ENCODE measurements at places on chromosomes 1 and 21. TPM values are rescaled to one million over a fixed set of nuclear protein-coding genes. Genes with fewer than 3 reads are reported as not detected.

TNNT2 gene
- total RNA-seq: 0.81 TPM

IL20 gene
- total RNA-seq: not detected

LRRC71 gene
- total RNA-seq: not detected

CLDN14 gene
- not detected for total RNA-seq

RAD54L gene
- not detected for total RNA-seq

CFAP126 gene
- total RNA-seq: not detected

SPATA21 gene
- total RNA-seq: not detected

SH3BGR gene
- 25.3 TPM for total RNA-seq

- H3K4me3 ChIP-seq: no peak overlapping the region
- H3K4me1 ChIP-seq: no peaks in the 10 kb centered on the region
- no peaks in the 10 kb centered on the region for H3K27me3 ChIP-seq
- DNase-seq: no peak
- H3K36me3 ChIP-seq: no peaks in the 10 kb centered on the region
- no peak overlapping the region for H3K27ac ChIP-seq
Observed at GRCh38 chr1:62288224-62288623, 31.0 kb downstream of the KANK4 start.

DNA sequence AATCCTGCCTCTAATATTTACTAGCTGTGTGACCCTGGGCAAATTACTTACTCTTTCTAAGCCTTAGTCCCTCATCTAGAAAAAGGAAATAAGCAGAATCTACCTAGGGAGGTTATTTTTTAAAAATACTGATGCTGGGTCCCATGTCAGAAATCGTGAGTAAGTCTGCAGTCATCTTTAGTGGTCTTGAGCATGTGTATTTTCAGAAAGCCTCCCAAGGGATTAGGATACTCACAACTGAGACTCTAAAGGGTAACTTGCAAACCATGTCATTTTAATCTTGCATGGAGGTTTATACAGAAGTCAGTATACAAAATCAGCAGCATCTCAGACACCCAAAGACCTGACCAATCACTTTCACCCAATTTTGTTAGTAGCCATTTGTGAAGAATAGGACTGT is 43.2 kb downstream of the DSTYK start:
- no peak for DNase-seq
- H3K27ac ChIP-seq: no peak overlapping the region
- peaks cover 11% of the 10 kb centered on the region for H3K36me3 ChIP-seq
- no peaks in the 10 kb centered on the region for H3K27me3 ChIP-seq
- H3K4me3 ChIP-seq: no peak overlapping the region

- DNase-seq: no peak
- H3K4me3 ChIP-seq: no peak overlapping the region
- no peaks in the 10 kb centered on the region for H3K4me1 ChIP-seq
- no peaks in the 10 kb centered on the region for H3K36me3 ChIP-seq
- H3K27ac ChIP-seq: no peak overlapping the region
Observed at GRCh38 chr1:167520711-167521206, 2.4 kb upstream of the CD247 start.

GRCh38 chr21:14712121-14712715 is 166.1 kb upstream of the SAMSN1 start:
- H3K4me1 ChIP-seq: no peaks in the 10 kb centered on the region
- DNase-seq: no peak
- no peak overlapping the region for H3K27ac ChIP-seq
- H3K4me3 ChIP-seq: no peak overlapping the region

DNA sequence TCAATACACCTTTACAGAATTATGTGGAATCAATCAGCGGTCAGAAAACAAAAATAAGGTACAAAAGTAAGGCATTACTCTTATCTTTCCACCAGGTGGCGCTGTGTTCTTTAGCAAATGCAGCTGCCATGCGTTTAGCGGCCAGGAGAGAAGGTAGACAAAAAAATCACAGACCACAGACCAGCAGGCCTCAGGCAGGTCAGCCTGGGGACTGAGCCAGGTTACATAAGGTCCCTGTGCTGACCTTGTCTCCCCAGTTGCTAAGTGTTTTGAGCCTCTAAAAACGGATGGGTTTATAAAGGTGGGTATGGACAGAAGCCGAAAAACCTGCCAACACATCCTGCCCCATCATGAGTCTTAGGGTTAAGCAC is 2.8 kb downstream of the RGS16 start:
- no peaks in the 10 kb centered on the region for H3K27me3 ChIP-seq
- H3K36me3 ChIP-seq: no peaks in the 10 kb centered on the region
- peaks cover 25% of the 10 kb centered on the region for H3K4me1 ChIP-seq

DNA sequence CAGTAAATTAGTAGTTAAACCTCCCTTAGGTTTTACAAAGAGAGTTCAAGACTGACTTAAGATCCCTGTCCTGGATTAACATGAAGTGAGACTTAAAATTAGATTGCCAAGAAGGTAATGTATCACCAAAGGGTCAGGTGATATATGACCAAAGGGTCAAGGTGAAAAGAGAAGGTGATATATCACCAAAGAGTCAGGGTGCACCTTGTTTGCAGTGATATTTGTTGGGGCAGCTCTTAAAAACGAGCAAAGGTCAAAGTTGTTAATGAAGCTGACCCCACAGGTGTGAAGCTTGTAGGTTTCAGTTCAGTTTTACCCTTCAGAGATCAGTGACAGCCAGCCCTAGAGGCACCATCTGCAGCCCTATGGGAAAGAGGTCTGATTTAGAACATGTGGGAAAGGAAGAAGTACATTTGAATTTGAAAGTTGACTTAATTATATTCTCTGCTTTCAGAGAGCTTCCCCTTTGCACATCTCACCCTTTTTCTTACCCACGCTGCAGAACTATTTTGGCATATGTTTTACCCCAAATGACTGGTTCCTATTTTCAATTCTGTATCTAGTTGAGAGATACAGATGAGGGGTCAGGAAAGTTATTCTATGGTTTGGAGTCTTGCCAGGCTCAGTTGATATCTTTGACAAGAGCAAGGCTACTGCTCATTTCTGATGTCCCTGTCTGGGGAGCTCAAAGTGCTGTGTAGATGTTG is 170.8 kb downstream of the S1PR1 start:
- no peak overlapping the region for H3K27ac ChIP-seq
- no peaks in the 10 kb centered on the region for H3K27me3 ChIP-seq
- no peak for DNase-seq
- H3K36me3 ChIP-seq: no peaks in the 10 kb centered on the region
- no peak overlapping the region for H3K4me3 ChIP-seq
- H3K4me1 ChIP-seq: no peaks in the 10 kb centered on the region

DNA sequence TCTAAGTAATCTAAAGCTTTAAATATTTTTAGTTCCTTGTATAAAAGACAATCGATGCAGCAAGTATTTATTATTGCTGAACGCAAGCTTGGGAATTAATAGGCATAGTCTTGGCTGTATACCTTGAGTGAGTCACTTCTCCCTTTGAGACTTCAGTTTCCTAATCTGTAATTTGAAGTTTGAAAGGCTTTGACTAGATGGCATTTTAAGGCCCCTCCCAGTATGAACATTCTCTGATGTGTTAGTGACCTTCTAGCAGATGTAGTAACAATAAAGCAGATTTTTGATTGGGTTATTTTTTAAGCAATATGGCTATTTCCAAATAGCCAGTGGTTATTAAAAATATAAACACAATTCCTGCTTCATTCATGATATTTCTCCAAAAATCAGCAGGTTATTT is 58.2 kb downstream of the DUSP10 start:
- no peak overlapping the region for H3K4me3 ChIP-seq
- no peaks in the 10 kb centered on the region for H3K4me1 ChIP-seq
- no peaks in the 10 kb centered on the region for H3K27me3 ChIP-seq

GRCh38 chr21:16742131-16742641 is 770.7 kb upstream of the CXADR start:
- peak; percentile 78 for DNase-seq
- no peaks in the 10 kb centered on the region for H3K36me3 ChIP-seq
- H3K4me3 ChIP-seq: no peak overlapping the region
- H3K27me3 ChIP-seq: no peaks in the 10 kb centered on the region

GRCh38 chr1:41853907-41854306 is 64.8 kb downstream of the HIVEP3 start:
- H3K27me3 ChIP-seq: no peaks in the 10 kb centered on the region
- no peak overlapping the region for H3K27ac ChIP-seq
- no peak overlapping the region for H3K4me3 ChIP-seq
- no peak for DNase-seq
- no peaks in the 10 kb centered on the region for H3K36me3 ChIP-seq

- H3K27me3 ChIP-seq: no peaks in the 10 kb centered on the region
- H3K4me1 ChIP-seq: no peaks in the 10 kb centered on the region
- H3K27ac ChIP-seq: no peak overlapping the region
Observed at GRCh38 chr1:7590426-7590790, 180.7 kb upstream of the VAMP3 start.

GRCh38 chr1:53725238-53725689 is 13.7 kb downstream of the GLIS1 start:
- no peaks in the 10 kb centered on the region for H3K27me3 ChIP-seq
- no peak for DNase-seq

- DNase-seq: no peak
- no peak overlapping the region for H3K4me3 ChIP-seq
- no peaks in the 10 kb centered on the region for H3K27me3 ChIP-seq
- H3K27ac ChIP-seq: no peak overlapping the region
- no peaks in the 10 kb centered on the region for H3K4me1 ChIP-seq
- H3K36me3 ChIP-seq: no peaks in the 10 kb centered on the region
Observed at GRCh38 chr1:65104854-65105534, 43.0 kb upstream of the AK4 start.

GRCh38 chr21:34270411-34270810 is 93.4 kb upstream of the KCNE2 start:
- no peak overlapping the region for H3K27ac ChIP-seq
- no peak overlapping the region for H3K4me3 ChIP-seq
- H3K27me3 ChIP-seq: no peaks in the 10 kb centered on the region
- no peak for DNase-seq
- H3K4me1 ChIP-seq: no peaks in the 10 kb centered on the region
- H3K36me3 ChIP-seq: no peaks in the 10 kb centered on the region

- no peak for DNase-seq
- H3K4me3 ChIP-seq: no peak overlapping the region
- peaks cover 27% of the 10 kb centered on the region for H3K36me3 ChIP-seq
- H3K27ac ChIP-seq: no peak overlapping the region
Observed at GRCh38 chr21:28943631-28944030, 49.0 kb downstream of the LTN1 start.

DNA sequence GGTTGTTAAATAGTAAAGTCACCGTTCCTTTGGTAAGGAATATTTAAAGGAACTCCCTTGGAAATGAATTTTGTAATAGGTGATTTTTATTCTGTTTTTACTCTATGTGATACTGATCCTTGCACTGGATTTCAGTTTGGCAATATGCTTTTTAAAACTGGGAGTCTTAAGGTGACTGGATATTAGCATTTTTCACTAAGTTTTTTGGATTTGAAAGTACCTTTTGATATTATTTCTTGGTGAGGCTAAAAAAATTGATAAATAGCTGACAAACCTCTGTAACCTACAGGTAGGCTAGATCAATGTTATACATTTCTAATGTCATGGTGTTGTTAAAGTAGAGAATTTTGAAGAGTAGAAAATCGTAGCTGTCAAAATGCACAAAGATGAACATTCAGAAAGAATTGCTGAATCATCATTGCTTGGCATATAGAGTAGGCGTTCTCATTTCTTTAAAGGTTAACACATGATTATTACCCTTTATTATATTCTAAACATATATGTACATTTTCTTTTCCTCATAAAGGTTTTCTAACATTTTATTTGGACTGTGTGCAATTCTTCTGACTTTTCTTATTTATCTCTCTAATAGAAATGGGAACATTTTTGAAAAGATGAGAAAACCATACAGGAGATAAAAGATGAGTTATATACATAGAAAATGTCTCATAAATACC is 1.5 kb upstream of the DNAJB4 start:
- DNase-seq: no peak
- H3K4me1 ChIP-seq: peaks cover 34% of the 10 kb centered on the region
- no peaks in the 10 kb centered on the region for H3K27me3 ChIP-seq
- peak overlapping the region; percentile 87 for H3K27ac ChIP-seq
- peak overlapping the region; percentile 59 for H3K4me3 ChIP-seq
- no peaks in the 10 kb centered on the region for H3K36me3 ChIP-seq

DNA sequence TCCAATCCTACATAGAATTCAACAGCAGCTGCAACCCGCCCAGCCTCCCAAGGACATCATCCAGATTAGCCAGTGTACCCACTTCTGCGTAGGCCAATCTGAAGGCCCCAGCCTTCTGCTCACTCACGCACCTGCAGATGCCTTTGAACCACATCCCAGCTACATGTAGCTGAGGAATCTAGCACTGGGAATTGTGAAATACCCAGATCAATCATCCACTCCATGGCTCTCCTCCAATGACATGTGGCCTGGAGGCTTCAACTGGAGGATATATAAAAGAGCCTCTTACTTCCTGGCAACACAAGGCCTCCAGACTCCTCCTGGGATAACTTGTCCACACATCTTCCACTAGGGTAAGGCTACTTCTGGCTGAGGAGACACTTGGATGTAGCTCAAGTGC is at the start of gene LCE6A:
Gene LCE6A, plus strand, starts transcription at position 301 of the 400 bp plus-strand sequence. CDS start 665 bp downstream, outside the sequence.
- DNase-seq: no peak
- no peaks in the 10 kb centered on the region for H3K27me3 ChIP-seq
- H3K4me1 ChIP-seq: no peaks in the 10 kb centered on the region

DNA sequence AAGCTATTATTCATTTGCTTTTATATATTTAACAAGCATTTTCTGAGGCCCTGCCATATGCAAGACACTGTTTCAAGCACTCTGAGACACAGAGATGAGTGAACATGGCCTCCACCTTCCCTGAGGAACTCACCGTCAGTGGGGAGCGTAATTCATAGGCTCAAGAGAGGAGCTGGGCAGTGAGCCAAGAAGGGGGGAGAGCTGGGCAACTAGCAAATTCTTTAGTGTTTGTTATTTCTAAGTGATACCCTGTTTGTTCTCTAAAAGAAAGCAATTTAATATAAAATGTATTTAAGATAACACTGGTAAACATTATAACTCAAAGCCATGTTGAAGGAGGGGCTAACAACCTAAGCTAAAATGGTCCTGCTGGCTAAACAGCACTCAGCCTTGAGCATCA is 119.2 kb upstream of the NGF start:
- H3K4me1 ChIP-seq: no peaks in the 10 kb centered on the region
- no peaks in the 10 kb centered on the region for H3K36me3 ChIP-seq
- DNase-seq: no peak

DNA sequence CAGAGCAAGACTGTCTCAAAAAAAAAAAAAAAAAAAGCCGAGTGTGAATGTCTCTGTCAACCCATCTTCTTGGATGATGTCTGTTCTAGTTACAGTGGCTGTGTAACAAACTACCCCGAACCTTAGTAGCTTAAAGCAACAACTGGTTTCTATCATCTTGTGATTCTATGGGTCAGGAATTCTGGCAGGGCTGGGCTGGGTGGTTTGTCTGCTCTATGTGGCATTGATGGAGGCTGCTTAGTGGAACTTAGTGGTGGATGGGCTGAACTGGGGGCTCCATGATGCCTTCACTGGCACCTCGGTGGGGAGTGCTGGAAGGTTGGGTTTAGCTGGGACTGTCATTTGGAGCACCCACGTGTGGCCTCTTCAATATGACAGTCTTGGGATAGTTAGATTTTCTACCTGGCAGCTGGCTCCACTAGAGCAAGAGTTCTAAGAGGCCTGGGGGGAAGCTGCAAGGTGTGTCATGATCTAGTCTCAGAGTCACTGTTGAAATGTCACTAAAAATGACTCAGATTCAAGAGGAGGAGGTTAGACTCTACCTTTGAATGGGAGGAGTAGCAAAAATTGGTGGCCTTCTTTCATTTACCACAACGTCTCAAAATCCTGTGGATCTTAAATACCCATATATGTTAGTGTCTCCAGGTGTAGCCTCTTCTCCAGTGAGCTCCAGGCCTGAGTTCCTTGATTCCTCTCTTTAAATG is 18.6 kb downstream of the ACOT11 start:
- DNase-seq: no peak
- no peaks in the 10 kb centered on the region for H3K36me3 ChIP-seq
- no peaks in the 10 kb centered on the region for H3K27me3 ChIP-seq
- H3K4me3 ChIP-seq: no peak overlapping the region
- peak overlapping the region; percentile 79 for H3K27ac ChIP-seq

Measured in sigmoid colon (tissue), 7 donors.